ENCODE measurements at places on chromosomes 3 and 15. TPM values are rescaled to one million over a fixed set of nuclear protein-coding genes. Genes with fewer than 3 reads are reported as not detected.

Gene COL7A1
- 4.5 TPM for total RNA-seq

DNA sequence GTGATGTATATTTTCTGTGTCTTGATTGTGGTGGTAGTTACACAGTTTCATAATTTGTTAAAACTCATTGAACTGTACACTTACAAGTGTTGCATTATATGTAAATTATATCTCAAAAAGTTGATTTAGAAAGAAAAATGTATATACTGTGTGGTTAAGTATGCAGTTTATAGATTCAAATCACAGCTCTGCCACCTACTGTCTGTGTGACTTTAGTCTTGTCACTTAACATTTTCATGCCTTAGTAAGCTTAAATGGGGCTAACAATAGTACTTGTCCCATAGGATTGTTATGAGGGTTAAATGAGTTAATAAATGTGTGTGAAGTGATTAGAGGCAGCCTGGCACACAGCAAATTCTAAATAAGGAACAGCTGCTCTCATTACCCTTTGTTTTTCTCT lies 120.9 kb upstream of the P2RY1 start:
- no peak for DNase-seq

DNA sequence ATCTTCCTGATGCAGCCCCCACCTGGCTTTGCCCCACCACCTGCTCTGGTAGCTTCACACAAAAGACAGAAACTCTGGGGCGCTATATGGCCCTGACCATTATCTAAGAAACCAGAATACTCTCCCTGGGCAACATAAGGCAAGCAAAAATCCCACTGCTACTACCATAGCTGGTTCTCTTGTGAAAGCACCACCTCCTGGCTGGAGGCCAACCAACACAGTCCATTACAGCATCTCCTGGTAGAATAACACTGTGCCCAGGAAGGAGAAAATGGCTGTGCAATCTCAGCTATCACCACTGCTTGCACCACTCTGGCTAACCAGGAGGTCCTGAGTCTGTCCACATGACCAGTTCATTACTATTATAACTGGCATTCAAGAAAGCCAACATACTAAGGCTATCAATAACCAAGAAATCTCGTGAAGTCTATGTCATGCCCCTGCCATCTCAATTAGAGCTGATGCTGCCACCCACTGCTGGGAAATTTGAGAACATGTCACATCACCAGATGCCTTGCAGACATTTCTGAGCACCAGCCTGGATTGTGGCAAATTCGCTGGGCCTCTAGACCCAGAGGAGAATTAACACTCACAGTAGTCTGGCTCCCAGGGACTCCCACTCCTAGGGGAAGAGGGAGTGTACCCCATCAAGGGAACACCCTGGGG lies 1114.8 kb downstream of the ROBO2 start:
- DNase-seq: no peak

GRCh38 chr3:38297947-38298711 lies 16.0 kb downstream of the SLC22A14 start:
- no peak for DNase-seq

GRCh38 chr15:45666119-45666875 lies 31.5 kb downstream of the SQOR start:
- DNase-seq: no peak

DNA sequence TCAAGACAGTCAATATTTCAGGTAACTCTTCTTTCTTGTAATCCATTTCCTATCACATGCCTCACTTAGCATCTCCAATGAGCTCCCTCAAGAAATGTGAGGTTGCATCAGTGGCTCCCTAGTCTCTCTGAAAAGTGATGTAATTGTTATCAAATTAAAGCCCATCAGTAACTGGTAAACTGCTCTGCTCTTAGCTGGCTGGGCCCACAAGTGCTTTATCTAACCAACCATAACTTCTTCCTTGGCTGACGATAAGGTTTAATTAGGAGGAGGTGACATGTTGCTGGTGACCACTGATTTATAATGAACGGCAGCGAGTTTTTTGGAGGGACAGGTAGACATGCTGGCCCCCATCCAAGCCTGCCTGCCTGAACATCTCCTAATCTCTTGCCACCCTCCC lies 79.6 kb downstream of the RTP4 start:
- DNase-seq: no peak

GRCh38 chr3:69324362-69325025 lies 61.4 kb downstream of the FRMD4B start:
- no peak for DNase-seq

Gene ITIH1
- not detected for total RNA-seq

Gene CCRL2
- 19.4 TPM for total RNA-seq

GRCh38 chr15:78050826-78051225 lies 26.7 kb downstream of the TBC1D2B start:
- no peak for DNase-seq

- no peak for DNase-seq
These were observed 1173.6 kb downstream of the OTOL1 start for GRCh38 chr3:162670181-162670580.

Gene ALDH1A2
- 5.4 TPM for total RNA-seq

Gene AP3B2
- 1.9 TPM for total RNA-seq

DNA sequence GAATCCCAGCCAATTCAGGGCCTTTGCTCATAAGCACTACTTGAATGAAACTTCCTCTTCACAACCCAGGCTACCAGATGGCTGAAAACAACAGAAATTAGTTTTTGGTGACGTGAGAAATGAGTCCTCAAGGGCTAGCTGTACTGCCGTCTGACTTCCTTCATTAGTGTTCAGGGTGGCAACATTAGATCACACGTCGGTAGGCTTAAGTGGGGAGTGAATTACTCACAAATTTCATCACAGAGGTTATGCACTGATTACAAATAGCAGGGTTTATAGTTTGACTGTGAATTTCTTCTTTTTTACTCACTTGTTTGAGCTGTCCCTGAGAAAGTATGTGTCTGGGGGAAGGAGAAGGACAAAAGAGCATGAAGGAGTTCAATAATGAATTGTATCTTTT lies 397.2 kb downstream of the GAP43 start:
- DNase-seq: no peak

DNA sequence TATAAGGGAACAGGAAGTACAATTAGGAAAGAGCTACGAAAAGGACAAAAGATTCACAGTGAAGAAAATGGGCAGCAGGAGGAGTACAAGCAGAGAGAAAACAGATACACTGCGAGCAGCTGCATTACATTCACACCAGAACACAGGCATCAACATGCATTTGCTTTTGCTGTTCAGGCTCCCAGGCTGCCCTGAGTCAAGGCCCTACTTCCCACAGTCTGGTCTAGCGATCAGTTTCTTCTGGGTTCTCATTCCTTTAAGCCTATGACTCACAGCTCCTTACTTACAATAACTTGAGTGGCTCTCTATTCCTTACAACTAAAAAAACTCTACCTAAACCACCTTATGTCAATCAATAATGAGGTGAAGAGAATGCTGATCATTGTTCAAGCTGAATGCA lies 24.5 kb upstream of the ZNF445 start:
- no peak for DNase-seq

Gene CPN2
- total RNA-seq: not detected

DNA sequence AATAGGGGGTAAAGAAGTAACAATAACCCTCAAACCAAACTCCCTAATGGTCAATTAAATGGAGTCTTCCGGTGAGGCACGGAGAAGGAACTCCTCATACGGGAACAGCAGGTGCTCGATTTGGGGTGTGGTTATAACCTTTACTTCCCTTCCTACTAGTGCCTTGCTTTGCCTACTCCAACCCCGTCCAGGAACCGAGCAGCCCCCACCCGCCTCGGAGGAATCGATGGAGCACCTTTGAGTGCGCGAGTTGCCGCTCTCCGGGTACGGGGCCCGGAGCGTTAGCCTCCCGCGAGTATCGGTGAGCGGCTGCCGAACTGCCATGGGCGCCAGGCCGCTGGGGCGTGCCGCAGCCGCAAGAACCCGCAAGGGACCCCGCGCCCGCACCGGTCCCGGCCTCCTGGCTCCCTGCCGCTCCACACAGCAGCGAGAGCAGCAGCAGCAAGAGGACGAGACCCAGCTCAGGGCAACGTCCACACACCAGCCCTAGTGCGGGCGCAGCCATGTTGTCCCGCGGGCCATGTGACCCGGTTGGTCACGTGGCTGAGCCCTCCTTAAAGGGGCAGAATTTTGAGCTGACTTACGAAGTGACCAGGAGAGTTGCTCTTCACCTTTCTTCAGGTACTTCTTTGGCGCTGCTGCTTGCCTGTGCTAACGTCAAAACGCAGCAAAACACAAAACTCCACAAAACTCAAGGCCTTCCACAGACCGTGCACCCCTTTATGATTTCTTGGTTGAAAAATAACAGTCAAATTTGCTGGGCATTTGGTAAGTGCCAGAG lies at the start of gene SUMF1:
Gene SUMF1 (minus strand): TSS at position 529 of the 781 bp plus-strand sequence. CDS start 24 bp downstream, at position 505.
- DNase-seq: peak; percentile 87

DNA sequence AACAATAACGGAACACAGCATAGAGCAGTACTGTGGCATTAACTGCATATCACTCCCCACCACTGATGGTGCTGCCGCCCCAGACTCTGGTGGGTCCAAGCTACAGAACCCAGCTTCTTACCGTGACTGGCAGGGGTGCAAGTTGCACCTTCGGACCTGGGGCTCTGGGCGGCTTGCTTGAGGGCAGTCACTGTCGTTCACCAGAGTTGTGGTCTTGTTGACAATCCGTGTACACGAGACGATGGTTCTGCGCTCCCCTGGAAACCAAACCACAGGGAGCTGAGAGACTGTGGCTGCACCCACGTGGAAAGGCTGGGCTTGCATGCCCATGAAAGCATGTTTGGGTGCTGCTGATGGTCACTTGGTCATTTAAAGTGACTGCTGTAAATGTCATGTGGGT lies 293.0 kb downstream of the ADAMTS17 start:
- DNase-seq: no peak

DNA sequence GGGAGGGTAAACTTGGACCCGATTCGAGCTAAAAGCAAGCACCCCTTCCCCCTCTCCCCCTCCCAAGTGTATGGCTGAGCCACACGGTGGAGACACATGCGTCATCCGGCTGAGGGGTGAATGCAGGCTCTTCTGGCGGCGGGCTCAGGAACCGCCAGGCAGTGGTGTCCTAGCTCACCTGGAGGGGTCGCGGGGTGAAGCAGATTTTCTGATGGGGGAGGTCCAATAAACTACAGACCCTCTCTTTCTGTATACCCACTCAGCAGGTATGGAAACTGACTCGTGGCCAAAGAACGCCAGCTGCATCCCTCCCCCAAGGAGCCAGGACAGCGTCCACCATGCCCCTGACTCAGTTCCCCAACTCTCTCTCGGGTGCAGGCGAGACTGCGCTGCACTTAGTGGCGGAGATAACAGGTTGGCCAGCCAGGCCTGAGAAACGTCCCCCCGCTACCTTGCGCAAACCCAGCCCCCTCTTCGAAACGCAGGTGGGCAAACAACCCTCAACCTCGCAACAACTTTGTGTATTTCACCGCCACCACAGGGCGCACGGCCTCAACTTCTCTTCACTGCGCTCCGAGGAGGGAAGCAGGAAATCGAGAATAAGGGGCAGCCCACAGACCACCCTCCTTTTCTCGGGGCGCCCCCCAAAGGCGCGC lies 1.3 kb downstream of the MAGI1 start:
- DNase-seq: peak; percentile 56

Gene PBRM1
- total RNA-seq: 53.0 TPM

Gene C2CD4A
- total RNA-seq: 1.1 TPM

DNA sequence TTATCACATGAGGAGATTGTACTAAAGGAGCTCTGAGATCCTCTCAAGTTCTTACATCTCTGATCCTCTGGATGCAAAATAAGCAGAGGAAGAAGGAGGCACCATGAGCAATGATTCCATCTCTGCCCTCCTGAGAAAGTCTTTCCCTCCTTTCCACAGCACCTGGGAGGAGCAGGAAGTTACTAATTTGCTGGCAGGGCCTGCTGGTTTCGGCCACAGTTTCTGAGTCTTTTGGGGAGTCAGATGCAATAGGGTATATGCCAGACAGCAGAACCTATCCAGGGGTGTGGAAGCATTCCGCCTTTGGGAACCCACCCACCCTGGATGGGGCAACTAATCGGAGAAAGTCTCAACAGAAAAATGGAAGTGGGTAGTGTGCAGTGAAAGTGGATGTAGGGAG lies 38.5 kb upstream of the SPTSSB start:
- DNase-seq: no peak

DNA sequence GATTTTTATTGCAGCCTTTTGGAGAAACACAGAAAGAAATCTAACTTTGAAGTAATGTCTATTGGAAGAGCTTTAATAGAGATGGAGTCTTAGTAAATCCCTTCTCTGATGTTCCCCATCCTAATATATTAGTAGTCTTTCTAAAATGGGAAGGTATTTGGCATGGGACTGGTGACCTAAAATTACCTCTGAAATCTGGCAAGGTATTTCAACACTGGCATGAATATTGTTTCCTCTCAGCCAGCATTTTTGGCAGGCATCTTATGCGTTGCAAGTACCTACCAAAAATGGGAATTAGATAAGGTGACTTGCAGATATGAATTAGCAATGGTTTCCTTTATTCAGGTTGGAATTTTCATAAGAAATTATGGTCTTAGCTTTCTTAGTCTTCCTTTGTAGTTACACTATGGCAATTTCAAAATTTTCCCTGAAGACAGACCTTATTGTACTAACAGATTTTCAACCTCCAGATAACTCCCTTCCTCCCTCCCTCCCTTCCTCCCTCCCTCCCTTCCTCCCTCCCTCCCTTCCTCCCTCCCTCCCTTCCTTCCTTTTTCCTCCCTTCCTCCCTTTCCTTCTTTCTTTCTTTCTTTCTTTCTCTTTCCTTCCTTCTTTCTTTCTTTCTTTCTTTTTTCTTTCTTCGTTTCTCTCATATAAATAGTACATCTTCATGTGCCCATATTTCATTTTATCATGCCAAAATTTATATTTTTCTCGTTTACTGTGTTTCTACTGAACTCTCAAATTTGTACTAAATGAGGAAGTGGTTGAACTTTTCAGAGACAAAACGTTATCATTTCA lies 168.2 kb upstream of the KCNMB2 start:
- no peak for DNase-seq

DNA sequence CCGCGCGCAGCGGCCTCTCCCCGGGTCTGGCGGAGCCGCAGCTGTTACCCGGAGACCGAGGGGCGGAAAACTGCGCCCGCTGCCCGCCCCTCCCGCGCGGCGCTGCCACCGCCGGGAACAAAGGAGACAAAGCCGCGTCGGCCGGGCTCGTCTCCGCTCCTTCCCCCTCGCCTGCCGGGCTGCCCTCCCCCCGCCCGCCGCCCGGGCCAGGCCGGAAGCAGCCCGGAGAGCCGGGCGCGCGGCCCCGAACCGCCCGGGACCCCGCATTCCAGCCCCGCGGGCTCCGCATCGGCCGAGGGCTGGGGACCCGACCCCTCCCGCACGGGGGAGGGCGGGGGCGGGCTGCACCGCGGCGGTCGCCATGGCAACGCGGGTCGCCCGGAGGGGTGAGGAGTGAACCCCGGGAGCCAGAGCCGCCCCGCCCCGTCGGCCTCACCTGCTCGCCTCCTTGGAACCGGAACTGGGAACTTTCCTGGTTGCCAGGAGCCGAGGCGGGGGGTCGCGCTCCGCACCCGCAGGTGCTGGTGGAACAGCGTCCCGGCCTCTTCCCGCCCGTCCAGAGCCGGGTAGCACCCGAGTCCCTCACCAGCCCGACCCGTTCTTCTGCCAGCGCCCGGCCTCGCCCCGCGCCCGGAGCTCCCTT lies 448 bp downstream of the PLXNB1 start:
- DNase-seq: peak; percentile 84

Gene TRA2B
- total RNA-seq: 85.3 TPM

DNA sequence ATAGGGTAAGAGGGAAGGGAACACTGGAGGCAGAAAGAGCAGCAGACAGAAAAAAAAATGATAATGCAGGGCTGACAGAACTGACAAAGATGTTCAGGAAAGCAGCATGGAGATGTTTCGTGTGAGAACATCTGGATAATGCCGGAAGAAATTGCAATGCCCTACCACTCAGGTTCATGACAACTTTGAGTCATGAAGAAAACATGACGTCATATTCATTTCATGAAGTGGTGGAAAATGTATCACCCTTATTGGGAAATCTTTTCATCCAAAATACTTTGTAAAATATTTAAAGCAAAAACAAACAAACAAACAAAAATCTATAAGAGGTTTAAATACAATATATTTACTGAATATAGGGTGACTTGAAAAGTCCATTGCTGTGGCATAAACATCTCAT lies 305.4 kb upstream of the IGF1R start:
- DNase-seq: no peak

Gene FETUB
- total RNA-seq: not detected
